ENCODE measurements at places on chromosomes 11 and 22. TPM values are rescaled to one million over a fixed set of nuclear protein-coding genes. Genes with fewer than 3 reads are reported as not detected.
A peak's percentile ranks its signal among the peaks of the same experiment; 100 is the strongest.

DNA sequence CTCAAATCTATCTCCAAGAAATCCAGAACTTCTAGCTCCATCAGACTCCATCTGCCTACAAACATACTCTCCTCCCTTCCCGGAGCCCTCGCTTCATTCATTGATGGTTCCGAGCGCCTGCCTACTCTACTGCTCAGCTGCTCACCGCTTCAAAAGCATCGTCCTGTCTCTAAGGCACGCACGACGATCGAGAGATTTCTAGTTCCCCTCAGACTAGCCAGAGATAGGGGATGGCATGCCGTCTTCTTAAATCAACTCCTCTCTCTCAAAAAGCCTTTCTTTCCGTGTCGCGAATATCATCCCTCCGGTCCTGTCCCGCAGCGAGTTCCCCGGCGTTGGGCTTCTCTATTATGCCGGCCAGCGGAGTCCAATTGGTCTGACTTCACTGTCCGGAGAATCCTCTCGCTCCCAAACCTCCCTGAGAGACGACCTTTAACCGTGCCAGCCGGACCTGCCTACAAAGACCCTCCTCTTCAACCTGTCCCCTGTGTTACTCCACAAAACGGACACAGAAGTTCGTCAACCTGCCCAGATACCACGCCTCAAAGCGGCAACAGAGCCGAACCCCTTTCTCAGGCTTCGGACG, 592 bp downstream of the EEF1G start:
- no peak for DNase-seq

DNA sequence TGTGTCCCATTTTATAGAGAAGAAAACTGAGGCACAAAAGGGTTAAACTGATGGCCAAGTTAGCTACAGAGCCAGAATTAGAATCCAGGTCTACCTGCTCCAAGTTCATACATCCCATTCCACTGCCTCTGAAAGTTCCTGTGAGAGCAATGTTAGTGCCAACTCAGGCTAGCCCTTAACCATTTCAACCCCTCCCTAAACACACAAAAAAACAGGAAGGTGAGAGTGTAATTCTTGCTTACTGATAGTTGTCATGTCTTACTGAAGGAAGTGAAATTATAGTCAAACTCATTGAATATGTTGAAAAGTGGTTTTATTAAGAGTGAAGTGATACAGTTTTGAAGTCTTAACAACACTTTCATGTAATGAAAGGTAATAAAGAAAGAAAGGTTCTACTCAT, 2.9 kb upstream of the E2F8 start:
- DNase-seq, result no peak

DNA sequence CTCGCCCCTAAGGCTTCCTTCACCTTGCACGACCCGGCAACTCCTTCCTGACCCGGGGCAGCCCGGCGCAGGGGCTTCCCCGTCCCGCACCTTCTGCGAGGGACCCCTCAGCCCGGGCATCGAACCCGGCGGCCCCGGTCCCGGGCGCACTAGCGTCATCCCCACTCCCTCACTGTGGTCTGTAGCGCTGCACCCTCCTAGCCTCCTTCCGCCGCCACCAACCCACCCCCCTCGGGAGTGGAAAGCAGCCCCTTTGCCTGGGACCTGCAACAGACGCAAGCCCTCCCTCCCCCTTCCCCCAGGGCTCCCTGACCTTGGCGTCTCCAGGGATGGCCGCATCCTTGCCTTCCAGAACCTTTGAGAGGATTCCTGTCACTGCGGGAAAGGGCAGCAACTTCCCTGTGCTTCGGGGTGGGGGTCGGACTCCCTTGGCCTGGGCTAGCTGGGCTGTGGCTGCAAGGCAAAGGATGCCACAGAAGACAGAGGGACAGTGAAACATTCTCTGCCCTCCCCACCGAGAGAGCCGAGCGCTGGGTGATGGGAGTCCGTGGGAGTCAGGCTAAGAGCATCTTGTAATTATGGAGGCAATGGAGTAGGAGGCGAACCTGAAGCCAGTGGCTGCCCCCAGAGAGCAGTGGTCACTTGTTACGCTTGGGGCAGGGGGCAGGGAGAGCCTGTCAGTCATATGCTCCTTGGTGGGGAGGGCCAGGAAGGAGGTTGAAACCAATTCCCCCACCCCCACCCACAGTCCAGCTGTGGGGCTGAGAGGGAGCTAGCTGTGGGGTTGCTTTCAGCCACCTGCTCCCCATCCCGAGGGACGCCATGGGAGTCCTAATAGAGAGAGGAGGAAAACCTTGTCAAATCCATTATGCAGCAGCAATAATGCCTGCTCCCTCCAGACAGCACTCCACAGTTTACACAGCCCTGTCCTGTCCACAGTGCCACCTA, 920 bp downstream of the TMEM132A start:
- DNase-seq, result peak; percentile 65

- DNase-seq, result no peak
These were observed 45.3 kb upstream of the CD82 start for GRCh38 chr11:44519989-44520737.

GRCh38 chr11:42631220-42631843, 680.5 kb upstream of the API5 start:
- no peak for DNase-seq

DNA sequence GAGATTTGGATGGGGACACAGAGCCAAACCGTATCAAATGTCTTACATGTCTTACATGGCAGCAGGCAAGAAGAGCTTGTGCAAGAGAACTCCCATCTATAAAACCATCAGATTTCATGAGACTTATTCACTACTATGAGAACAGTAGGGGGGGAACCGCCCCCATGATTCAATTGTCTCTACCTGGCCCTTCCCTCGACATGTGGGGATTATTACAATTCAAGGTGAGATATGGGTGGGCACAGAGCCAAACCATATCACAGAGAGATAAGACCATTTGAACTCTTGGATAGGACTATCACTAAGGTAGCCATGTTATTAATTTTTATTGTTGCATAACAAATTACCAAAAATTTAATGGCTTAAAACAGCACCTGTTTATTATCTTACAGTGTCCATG, 611.7 kb downstream of the SOX6 start:
- no peak for DNase-seq

- DNase-seq, result peak; percentile 59
These were observed 9.9 kb upstream of the TTLL1 start for GRCh38 chr22:43099095-43099494.

- no peak for DNase-seq
These were observed 1.1 kb downstream of the SCGB1A1 start for GRCh38 chr11:62419943-62420342.

- no peak for DNase-seq
These were observed 49.7 kb upstream of the BIRC3 start for GRCh38 chr11:102267609-102268008.

DNA sequence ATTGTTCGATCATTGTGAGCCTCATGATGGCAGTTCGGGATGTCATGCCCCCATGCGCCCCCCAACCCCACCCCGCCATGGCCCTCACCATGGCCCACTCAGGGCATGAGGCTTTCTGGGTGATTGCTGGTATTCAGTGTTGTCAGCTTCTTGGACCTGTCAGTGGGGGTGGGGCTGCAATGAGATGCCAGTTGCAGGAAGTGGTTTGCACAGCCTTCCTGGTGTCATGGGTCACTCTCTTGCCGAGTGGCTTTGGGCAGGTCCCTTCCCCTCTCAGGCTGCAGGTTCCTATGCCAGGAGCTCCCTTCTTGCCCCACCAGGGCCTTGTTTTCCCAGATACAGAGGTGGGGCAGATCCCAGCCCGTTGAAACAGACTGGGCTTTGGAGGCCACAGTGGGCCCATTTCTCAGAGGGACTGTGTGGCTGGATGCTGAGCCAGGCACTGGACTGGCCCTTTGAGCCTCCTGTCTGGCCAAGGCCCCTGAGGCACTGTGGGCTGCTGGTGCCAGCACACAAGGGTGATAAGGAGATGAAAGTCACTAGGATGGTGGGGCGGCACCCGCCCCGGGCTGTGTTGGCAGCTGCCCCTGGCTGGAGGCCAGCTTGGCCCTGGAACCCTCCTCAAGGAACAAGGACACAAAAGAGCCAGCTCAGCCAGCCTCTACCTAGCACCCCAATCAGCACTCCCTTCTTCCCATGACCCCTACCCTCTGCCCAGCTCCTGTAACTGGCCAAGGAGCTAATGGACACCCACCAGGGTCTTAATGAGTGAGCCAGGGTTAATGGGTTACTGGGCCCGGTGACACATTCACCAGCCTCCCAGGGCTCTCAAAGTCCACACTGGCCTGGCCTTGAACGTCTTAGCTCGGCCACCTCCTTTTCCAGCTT, 1.5 kb upstream of the GGT1 start:
- peak; percentile 79 for DNase-seq

DNA sequence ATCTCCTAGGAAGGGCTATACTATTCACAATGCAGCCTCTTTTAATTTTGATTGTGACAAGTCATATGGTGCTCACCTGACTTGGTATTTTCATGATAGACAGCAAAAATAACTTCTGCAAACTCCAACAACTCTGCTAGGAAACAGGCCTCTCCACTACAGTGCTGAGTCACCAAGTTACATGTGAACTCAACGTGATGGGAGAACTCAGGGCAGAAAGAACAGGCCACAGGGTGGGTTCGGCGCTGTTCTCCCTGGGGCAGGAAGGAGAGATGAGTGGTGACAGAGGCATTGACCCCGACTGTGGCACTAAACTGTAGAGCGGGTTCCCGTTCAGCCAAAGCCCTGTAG, 76.6 kb upstream of the UCP3 start:
- DNase-seq, result no peak

GRCh38 chr11:63023841-63024648, 8.4 kb upstream of the SLC22A8 start:
- DNase-seq, result peak; percentile 92

GRCh38 chr11:1129143-1129610, 28.6 kb upstream of the MUC5AC start:
- DNase-seq, result peak; percentile 66

DNA sequence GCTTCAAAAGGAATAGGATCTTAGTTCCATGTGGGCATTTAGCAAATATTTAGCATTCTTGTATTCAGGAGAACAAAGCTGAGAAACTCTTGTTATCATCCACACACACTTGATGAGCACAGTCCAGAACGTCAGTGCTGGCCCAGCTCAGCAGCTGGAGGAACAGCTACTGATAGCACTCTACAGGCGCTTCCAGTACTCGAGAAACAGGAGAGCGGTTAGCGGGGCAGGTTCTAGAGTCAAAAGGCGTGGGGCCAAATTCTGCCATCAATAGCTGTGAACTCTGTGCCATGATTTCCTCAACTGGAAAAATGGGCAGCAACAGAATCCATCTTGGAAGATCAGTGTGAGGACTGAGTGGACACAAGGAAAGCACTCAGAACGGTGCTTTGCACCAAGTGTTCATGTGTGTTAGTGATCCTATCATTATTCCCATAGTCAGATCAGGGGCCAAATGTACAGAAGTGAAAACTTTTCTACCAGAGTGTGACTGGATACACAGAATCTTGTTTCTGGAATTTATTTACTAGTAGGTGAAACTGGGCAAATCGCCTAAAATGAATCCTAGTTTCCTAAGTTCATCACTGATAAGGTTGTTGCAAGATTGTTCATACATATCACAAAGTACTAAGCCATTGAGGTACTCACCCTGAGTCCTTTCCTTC, 3.2 kb downstream of the JOSD1 start:
- no peak for DNase-seq

GRCh38 chr11:11230802-11231562, 122.1 kb downstream of the CSNK2A3 start:
- DNase-seq, result no peak

DNA sequence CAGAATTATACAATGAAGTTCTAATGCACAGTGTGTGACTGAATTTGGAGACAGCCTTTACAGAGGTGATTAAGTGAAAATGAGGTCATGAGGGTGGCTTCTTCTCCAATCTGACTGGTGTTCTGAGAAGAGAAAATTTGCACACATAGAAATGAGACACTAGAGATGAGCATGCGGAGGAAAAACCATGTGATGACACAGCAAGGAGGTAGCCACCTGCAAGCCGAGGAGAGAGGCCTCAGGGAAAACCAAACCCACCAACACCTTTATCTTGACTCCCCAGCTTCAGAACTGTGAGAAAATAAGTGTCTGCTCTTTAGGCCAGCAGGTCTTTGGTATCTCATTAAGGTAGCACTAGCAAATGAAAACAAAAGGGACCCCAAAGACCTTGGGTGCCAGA, 93.2 kb downstream of the GGTLC2 start:
- no peak for DNase-seq

- no peak for DNase-seq
These were observed 5.9 kb downstream of the NCAM1 start for GRCh38 chr11:112967082-112967481.

- DNase-seq, result no peak
These were observed 43.9 kb downstream of the CCDC34 start for GRCh38 chr11:27319072-27319471.

DNA sequence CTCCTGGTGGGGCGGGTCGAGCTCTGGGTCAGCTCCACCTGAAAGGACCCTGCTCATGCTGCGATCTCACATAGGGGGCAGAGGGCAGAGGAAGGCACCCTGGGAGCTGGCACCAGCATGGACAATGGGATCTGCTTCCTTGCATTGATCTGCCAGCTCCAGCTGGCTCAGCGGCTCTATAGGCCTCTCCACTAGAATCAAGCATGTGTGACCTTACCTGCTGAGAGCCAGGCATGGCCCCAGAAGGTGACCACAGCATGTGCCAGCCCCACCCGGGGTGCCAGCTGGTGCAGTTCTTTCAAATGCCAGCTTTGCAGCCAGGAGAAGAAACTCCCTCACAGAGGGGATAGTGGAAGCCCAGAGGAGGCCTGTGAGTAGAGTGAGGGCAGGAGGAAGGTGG, 22.0 kb upstream of the KLHL35 start:
- peak; percentile 63 for DNase-seq

DNA sequence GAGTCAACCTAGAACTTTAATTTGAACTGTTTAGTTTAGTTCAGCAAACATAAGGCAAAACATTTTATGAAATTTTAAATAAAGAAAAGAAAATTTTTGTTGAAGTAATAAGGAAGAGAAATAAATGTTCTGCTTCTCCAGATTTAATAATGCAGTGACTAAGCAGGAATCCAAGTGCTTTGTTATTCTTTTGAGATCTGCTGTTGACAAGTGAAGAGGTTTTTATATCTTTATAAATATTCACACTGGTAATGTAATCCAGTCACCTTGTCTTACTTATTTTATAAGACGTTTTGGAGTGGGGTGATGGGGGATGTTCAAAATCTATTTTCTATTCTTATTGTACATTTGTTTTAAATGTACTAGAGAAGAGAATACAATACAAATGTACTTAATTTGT, 725.9 kb upstream of the CCDC179 start:
- DNase-seq, result no peak

KCNQ1OT1 gene
- 0.32 TPM for total RNA-seq

ANO9 gene
- 0.41 TPM for total RNA-seq

TTLL12 gene
- 13.2 TPM for total RNA-seq

TSSK2 gene
- not detected for total RNA-seq

OR52A1 gene
- total RNA-seq, result not detected

COMMD9 gene
- 56.0 TPM for total RNA-seq

TTLL1 gene
- total RNA-seq, result 7.3 TPM

SLC1A2 gene
- total RNA-seq, result 3.8 TPM

MCHR1 gene
- 1.2 TPM for total RNA-seq

MAPK11 gene
- total RNA-seq, result 10.0 TPM

KCNQ1 gene
- total RNA-seq, result 40.0 TPM

OR10G7 gene
- total RNA-seq, result not detected

PNPLA5 gene
- total RNA-seq, result not detected

Data from Right ventricle myocardium inferior (tissue), 1 donor.